Hindlimb muscle (tissue), 1 donor: ENCODE measurements at places on chromosomes 3 and 15. TPM values are rescaled to one million over a fixed set of nuclear protein-coding genes. Genes with fewer than 3 reads are reported as not detected.

CFAP91 gene
- 1.1 TPM for polyA plus RNA-seq

GRCh38 chr15:100189849-100190248 lies 151.9 kb downstream of the ADAMTS17 start:
- no peak for DNase-seq

GRCh38 chr3:121895121-121895520 lies 920 bp downstream of the SLC15A2 start:
- DNase-seq = no peak

- DNase-seq = no peak
Measured at GRCh38 chr3:130619196-130619595, 102.2 kb downstream of the COL6A6 start.

CCRL2 gene
- 0.74 TPM for polyA plus RNA-seq

NPAP1 gene
- polyA plus RNA-seq = not detected

DNA sequence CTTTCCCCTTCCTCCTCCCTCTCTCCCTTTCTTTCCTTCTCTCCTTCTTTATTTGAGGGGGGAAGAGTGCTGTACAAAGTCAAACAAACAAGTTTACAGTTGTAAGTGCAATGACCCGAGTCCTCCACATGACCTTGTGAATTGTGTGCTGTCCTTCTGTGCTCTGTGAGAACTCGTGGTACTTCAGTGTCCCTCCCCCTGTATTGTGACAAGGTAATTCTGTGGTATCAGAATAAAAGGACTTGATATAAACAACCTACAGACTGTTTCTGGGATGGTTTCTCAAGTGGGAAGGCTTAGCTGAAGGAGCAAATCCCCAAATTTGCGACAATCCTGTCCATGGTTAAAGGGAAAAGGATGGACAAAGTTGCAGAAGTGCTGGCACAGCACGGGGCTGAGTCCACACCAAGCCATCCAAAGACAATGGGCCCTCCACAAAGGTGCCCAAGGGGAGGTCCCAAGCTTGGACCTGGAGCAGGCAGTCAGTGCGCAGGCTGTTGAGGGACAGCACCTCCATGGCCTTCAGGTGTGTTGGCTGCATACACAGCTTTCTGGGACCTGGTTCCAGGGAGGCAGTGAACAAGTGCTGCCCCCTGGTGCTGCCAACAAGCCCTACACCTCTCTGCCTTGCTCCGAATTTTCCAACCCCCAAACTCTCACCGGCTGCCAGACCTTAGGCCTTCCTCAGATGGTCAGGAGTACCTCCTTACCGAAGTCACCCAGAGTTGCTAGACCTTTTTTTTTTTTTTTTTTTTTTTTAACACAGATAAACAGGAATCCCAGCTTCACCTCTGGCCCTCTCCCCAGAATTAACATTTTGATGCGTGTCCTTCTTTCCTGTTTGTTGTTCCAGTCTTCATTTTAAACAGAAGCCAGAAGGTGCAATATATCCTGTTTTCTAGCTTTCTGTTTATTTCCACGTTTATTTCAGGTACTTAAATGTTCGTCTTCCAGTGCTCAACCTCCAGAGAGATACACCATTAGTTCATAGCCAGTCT lies 2.6 kb upstream of the APEH start:
- peak; percentile 61 for DNase-seq

GRCh38 chr3:15486979-15487378 lies 34.5 kb downstream of the COLQ start:
- DNase-seq = no peak

DNA sequence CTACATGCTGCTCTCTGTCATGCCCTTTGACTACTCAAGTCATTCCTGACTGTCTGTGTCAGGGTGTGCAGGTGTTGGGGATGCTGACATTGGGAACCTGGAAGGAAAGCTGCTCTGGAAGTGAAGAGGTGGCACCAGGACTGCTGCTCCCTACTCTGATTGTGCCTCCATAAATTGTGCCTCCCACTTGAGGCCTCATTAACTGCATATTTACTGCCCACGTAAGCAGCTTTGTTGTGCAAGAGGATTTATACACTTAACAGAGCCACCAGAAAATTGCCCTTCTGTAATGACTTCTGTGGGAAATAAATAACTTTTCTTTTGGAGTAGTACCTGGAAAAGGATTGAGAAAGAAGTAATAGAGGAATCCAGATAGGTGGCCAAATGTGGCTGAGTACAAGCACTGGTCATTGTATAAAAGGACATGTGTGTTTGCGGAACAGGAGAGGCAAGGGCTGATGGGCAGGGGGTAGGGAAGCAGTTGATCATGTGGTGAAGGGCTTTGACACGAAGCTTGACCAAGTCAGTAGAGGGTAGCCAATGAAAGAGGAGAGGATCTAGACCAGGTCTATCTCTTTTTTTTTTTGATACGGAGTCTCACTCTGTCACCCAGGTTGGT lies 24.8 kb downstream of the IL20RB start:
- DNase-seq = no peak

GRCh38 chr3:171284308-171285075 lies 175.7 kb downstream of the TNIK start:
- peak; percentile 30 for DNase-seq

- no peak for DNase-seq
Measured at GRCh38 chr3:66432767-66433521, 67.9 kb downstream of the LRIG1 start.

DNA sequence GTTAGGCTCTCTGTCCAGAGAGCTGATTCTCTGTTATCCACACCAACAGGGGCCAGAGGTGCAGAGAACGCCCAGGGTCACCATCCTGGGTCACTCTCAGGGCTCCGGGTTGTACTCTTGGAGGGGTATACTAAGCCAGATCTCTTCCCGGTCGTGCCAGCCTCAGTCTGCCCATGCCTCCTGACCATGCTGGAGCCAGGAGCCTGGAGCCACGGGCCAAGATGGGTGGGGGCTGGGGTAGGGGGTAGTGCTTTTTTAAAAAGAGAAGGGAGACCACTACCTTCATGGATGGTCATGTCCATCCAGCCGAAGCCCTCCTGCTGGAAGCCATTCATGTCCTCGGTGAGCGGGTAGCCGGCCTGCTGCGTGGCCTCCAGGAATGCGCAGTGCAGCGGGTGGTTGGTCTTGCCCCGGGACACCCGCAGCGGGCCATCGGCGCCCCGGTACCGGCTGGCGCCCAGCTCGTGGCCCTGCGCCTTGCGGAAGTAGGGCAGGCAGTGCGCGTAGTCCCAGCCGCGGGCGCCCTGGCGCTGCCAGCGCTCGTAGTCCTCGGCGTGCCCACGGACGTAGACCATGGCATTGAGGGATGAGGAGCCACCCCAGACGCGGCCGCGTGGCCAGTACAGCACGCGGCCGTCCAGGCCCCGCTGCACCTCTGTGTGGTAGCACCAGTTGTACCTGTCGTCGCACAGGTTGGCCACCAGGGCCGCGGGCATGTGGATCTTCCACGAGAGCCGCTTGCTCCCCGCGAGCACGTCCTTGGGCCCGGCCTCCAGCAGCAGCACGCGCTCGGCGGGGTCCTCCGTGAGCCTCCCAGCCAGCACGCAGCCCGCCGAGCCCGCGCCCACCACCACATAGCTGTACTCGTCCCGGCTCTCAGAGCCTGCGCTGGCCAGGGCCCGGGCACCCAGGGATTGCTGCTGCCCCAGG lies 22.9 kb downstream of the CHDH start:
- no peak for DNase-seq

- DNase-seq = no peak
Measured at GRCh38 chr3:79326642-79327041, 441.2 kb downstream of the ROBO1 start.

DNA sequence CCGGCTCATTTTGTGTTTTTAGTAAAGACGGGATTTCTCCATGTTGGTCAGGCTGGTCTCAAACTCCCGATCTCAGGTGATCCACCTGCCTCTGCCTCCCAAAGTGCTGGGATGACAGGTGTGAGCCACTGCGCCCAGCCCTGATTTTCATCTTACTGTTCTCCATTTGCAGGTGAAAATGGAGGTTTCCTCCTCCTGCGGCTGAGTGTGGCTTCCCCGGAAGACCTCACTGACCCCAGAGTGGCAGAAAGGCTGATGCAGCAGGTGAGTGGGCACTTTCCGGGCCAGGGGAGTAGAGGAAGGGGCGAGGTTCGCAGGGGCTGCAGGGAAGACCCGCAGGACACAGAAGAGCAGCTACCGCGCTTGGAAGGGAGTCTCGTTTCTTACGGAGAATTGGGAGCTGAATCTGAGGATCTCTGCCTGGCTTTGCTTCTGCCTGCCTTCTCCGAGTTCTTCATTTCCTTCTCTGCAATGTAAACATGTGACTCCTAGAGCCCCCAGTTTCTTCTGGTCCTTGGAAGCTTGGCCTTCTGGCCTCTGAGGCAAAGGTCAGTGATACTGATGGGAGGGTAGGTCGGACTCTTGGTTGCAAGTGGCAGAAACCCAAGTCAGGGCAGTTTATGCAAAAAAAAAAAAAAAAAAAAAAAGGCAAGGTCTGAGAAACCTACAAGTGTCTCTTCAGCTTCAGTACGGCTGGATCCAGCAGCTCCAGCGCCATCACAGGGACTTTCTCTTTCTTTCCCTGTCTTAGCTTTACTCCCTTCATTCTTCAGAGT lies 8.9 kb downstream of the MUC20 start:
- DNase-seq = no peak

DNA sequence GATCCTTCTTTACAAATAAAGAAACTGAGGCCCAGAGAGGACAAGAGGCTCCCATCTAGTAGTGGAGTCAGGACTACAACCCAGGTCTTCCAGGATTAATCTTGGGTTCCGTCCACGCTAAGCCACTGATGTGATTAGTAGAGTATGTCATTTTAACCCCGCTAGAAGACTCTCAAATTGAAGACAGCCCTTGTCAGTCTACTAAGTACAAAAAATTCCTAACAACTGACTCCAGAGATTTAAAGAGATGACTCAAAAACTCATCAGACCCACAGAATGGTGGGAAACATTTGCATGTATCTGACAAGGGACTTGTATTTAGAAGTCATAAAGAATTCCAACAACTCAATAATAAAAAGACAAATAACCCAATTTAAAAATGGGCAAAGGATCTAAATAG lies 145.3 kb downstream of the CNTN3 start:
- DNase-seq = no peak

KIF7 gene
- polyA plus RNA-seq = 7.1 TPM

GRCh38 chr3:18723206-18723810 lies 298.2 kb upstream of the SATB1 start:
- no peak for DNase-seq

MNS1 gene
- 5.1 TPM for polyA plus RNA-seq

- no peak for DNase-seq
Measured at GRCh38 chr15:95669146-95669922, 661.2 kb upstream of the NR2F2 start.

- no peak for DNase-seq
Measured at GRCh38 chr3:173938159-173938558, 540.6 kb downstream of the NLGN1 start.

GRCh38 chr15:91338766-91339165 lies 238.7 kb downstream of the SV2B start:
- peak; percentile 44 for DNase-seq

GRCh38 chr3:27200721-27201489 lies 168.3 kb downstream of the NEK10 start:
- DNase-seq = no peak

DNA sequence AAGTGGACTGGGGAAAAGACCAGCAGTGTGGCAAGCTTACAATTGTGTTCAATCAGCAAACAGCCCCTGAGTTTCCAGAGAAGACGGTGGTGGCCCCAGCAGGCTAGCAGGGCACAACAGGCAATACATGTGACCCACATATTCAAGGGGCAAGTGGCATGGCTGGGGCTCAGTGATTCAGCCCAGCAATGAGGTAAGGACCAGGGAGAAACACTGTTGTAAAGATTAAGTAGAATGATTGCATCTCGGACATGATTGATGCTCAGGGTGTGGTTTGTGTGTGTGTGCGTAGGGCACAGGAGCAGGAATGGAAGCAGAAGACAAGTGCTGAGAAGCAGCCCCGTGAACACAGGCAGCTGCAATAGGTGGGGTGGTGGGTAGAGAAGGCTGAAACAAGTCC lies 37.9 kb downstream of the KLHL6 start:
- DNase-seq = no peak

ALG1L2 gene
- 1.7 TPM for polyA plus RNA-seq

SCG3 gene
- not detected for polyA plus RNA-seq

PLCB2 gene
- polyA plus RNA-seq = 7.9 TPM

DNA sequence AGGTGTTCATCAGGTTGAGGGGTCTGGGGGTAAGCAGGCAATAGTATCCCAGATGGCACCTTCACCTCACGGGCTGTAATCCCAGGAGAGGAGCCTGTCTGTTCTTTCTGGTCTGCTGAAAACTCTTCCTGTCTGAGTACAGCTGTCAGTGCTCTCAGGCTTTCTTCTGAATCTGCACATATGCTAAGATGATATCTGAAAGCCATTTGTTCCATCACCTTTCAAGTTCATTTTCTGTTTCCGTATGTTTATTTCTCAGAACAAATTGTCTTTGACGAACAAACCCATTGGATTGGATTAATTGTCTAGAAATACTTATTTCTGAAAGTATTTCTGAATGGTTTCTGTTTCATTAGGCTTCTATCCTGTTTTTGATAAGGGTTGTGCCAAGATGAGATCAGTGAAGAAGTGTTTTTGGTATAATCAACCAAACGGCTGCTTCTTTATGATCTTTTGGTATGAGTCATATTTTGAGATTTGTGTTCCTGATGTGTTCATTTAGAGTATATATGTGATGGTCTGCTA lies 13.3 kb downstream of the ZNF592 start:
- DNase-seq = no peak

DNA sequence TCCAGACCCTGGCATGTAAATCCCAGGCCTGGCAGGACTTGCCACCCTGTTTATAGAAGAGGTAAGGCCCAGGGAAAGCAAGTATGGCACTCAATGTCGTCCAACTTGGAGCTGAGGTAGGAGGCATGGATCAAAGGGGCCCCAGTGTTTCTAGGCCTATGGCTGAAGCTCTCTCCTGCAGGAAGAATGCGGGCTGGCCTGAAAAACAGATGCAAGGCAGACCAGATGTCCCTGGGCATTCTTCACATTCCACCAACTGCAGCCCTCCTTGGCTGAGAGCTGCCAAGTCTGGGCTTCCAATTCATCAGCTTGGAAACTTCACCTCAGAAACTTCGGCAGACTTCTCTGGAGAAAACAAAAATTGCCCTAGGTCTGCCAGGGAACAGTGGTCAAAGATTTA lies 22.2 kb downstream of the MESD start:
- no peak for DNase-seq

GRCh38 chr3:17935222-17935621 lies 192.8 kb upstream of the TBC1D5 start:
- DNase-seq = peak; percentile 44
